NCI-H1105 treated with DMSO at 0.1 percent for 48 hours (cell line): ENCODE measurements at places on chromosomes 1 and 21.
A peak's percentile ranks its signal among the peaks of the same experiment; 100 is the strongest.

DNA sequence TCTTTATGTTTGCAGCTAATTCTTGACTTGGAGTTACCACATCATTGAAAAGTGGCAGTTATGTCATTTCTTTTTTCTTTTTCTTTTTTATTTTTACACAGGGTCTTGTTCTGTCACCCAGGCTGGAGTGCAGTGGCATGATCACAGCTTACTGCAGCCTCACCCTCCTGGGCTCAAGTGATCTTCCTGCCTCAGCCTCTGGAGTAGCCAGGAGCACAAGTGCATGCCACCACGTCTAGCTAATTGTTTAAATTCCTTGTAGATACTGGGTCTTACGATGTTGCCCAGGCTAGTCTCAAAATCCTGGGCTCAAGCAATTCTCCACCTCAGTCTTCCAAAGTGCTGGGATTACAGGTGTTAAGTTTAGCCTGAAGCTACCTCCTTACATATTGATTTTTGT, 52.1 kb upstream of the KANK4 start:
- DNase-seq, result no peak

DNA sequence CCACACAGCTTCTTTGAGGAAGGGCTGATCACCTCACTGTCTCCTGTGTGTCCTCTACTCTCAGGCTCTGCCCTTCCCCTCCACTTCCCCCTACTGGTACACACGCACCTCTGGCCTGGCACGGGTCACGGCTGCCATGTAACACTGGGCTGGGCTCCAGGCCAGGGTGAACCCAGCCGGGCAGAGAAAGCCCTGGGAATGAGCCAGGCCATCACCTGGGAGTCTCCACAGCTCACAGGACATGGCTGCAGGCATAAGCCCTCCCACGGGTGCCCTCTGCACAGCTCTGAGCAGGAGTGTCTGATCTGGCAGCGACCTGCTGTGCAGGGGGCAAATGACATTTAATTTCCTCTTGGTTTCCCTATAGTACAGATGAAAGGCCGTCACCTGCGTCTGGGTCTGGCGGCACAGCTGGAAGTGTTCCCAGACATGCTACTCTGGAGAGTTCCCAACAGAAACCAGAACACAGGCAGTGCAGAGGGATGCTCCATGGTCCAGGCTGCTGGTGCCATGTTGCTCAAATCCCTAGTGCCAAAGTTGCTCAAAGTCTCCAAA, 61.2 kb downstream of the ERI3 start:
- peak; percentile 92 for DNase-seq

GRCh38 chr1:199728345-199728744, 299.2 kb upstream of the NR5A2 start:
- DNase-seq, result no peak

- no peak for DNase-seq
These were observed 18.3 kb downstream of the SLFNL1 start for GRCh38 chr1:41003127-41003639.

GRCh38 chr1:25022361-25023189, 92.5 kb upstream of the RUNX3 start:
- no peak for DNase-seq

DNA sequence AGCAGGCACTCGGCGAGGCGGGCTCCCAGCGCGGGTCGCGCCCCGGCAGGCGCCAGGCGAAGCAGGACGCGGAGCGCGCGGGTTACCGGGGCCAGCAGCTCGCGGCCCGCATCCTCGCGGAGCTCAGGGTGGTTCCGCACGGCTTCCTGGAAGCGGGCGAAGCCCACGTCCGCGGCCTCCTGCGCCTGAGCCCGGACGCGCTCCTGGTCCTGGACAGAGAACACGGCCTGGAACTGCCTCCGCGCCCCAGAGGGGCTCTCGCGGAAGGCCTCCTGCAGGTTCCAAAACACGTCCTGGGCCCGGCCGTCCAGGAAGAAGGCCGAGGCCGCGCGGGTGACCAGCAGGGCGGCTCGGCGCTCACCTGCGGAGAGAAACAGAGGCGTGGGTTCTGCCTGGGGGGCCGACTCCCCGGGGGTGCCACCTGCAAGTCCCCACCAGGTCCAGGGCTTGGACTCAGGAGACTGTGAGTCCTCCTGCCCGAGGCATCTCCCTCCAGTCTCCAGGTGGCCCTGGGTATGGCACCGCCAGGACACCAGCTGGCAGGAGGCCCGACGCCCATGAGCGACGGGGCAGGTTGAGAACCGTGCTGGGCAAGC, 11.4 kb downstream of the TTC34 start:
- DNase-seq, result no peak

GRCh38 chr1:27689423-27690173, 17.6 kb upstream of the IFI6 start:
- no peak for DNase-seq

GRCh38 chr1:19384113-19384512, 72.0 kb downstream of the SLC66A1 start:
- peak; percentile 1 for DNase-seq

GRCh38 chr1:67559222-67559700, 125.7 kb upstream of the GADD45A start:
- DNase-seq, result no peak

DNA sequence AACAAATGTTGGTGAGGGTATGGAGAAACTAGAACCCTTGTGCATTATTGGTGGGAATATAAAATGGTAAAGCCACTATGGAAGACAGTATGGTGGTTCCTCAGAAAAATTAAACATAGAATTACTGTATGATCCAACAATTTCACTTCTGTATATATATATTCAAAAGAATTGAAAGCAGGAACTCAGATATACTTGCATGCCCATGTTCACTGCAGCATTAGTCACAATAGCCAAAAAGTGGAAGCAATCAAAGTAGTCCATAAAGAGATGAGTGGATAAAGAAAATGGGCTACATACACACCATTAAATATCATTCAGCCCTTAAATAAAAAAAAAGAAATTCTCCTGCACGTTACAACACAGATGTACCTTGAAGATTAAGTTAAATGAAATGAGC, 34.1 kb downstream of the ABL2 start:
- DNase-seq, result no peak

- DNase-seq, result peak; percentile 56
These were observed 5.9 kb upstream of the LHX9 start for GRCh38 chr1:197911111-197911856.

- no peak for DNase-seq
These were observed 239.6 kb upstream of the FGGY start for GRCh38 chr1:59057211-59057694.

- no peak for DNase-seq
These were observed 34.1 kb downstream of the CLCA1 start for GRCh38 chr1:86502721-86503405.

DNA sequence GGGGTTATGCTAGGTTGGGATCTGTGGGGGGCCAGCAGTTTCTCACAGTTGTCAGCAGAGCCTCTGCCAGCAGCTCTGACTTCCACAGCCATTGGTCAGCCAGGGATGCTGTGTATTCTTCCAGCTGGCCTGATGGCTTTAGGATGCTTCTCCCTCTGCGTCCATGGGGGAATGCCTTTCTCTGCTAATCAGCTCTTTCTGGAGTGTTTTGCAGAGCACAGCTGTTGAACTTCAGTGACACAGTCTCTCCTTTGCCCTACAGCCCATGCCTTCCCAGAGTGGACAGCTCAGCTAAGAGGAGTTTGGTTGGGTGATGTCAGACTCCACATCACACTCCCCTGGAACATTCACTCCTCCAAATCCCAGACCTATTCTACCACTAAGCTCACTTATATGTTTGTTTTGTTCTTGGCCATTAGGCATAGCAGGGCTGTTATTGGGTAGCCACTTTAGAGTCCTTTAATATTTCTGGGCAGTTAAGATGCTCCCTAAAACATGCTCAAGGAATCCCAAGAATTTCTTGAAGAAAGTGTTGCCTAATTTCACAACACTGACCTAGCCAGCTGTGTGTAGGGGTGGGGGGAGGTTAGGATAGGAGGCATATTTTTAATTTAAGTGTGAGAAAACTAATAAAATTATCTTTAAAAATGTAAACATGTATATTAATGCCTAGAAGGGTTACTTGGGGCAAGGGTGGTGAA, 75.3 kb upstream of the KIAA0040 start:
- DNase-seq, result no peak

DNA sequence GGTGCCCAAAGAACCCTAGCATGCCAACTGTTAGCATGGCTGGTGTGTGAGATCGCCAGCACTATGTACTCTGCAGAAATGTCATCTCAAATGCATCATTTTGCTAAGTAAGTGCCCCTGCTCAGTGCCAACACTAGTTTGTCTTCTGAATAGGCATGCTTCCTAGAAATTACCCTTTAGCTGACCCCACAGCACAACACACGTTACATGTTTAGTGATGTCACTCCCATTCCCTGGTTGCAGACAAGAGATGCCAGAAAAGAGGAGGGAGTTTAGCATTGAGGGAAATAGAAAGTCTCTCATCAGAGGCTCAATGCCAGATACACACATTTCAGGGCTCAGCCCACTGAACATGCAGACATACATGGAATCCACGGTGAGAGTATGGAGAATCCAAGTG, 9.3 kb upstream of the ST6GALNAC3 start:
- no peak for DNase-seq
